GM12878 (cell line): ENCODE measurements at places on chromosomes 16 and 17.

GRCh38 chr17:72974605-72975232 is 117.8 kb downstream of the SLC39A11 start:
- DNase-seq, result no peak

DNA sequence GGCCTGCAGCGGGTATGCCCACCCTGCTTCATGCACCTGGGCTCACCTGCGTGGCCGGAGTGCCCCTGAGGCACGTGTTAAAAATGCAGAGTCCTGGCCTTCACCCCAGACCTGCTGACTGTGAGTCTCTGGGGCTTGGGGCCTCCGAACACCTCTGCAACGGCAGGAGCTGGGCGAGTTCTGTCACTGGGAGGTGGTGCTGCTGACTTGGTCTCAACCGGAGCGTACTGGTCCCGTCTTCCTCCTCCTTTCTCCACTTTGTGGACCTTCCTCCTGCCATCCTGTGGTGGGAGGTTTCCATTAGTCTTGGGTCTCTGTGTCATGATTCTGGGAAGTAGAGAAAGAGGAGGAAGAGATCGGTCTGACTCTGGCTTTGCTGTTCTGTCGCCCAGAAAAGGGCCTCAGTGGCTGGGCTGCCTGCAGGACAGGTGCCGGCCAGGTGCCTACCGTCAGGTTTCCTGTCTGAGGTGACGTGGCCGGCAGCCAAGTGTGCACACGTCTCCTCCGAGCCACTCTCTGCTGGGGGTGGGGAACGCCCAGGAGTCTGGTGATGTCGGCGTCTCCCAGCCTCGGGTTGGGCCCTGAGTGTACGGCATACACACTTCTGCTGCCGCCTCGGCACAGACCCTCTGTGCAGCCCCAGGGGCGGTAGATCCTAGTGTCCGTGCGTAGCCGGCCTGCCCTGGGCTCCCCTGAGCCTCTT is 6.9 kb downstream of the TSC2 start:
- DNase-seq, result no peak

GRCh38 chr16:19691161-19691711 is 26.8 kb downstream of the KNOP1 start:
- DNase-seq, result no peak

- no peak for DNase-seq
These were observed 34.9 kb downstream of the CMC2 start for GRCh38 chr16:80971819-80972218.

DNA sequence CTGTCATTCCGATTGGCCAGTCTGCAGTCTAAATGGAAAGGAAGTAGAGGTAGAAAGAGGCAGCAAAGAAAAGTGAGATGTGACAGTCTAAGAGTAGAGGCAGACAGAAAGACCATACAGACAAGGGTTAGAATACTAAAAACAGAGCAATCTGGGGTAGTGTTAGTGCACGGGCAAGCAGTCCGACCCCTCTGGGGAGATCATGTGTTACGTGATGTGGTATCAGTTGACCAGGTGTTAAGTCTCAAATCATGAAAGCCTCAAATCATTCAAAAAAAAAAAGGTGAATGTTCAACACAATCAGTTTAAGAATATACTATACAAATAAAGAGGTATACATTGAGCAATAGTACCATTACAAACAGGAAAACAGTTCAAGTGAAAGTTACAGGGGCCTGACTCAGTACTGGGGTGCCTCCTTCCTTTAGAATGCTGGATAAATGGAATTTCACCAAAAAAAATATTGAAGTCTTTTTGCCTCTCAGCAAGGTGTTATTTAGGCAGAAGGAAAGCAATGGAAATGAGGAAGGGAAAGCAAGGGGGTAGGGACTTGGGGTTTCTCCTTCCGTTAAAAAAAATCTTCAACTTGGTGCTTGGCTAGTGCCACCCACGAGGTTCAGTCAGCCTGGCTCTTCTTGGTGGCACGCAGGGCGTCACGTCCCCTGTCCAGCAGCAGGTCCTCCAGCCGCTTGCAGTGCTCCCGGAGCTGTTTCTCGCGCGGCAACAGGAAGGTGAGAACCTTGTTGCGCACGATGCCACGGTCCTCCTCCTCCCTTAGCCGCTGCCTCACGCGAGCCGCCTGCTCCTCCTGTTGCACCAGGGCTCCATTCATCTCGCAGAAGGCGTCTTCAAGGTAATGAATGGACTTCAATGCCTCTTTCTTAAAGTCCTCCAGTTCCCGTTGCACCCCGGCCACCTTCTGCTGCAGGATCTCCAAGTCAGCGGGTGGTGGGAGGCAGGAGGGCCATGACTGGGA is 616 bp downstream of the CCDC182 start:
- no peak for DNase-seq

- DNase-seq, result no peak
These were observed 5.9 kb downstream of the DPEP2 start for GRCh38 chr16:67993207-67994039.

- no peak for DNase-seq
These were observed 242.5 kb downstream of the BCAS3 start for GRCh38 chr17:60920107-60920506.

DNA sequence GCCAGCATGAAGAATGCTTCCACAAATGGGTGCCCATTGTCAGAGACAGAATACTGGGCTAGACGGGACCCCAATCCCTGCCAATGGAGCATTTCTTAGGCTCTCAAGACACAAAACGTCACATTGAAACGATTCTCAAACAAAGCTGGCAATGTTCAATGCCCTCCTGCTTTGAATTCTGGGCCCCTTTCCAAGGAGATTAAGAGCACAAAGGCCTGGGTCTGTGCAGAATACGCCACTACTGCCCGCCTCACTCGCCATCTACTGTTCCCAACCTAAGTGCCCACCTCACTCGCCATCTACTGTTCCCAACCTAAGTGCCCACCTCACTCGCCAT is 9.7 kb downstream of the CFAP20 start:
- DNase-seq, result no peak

DNA sequence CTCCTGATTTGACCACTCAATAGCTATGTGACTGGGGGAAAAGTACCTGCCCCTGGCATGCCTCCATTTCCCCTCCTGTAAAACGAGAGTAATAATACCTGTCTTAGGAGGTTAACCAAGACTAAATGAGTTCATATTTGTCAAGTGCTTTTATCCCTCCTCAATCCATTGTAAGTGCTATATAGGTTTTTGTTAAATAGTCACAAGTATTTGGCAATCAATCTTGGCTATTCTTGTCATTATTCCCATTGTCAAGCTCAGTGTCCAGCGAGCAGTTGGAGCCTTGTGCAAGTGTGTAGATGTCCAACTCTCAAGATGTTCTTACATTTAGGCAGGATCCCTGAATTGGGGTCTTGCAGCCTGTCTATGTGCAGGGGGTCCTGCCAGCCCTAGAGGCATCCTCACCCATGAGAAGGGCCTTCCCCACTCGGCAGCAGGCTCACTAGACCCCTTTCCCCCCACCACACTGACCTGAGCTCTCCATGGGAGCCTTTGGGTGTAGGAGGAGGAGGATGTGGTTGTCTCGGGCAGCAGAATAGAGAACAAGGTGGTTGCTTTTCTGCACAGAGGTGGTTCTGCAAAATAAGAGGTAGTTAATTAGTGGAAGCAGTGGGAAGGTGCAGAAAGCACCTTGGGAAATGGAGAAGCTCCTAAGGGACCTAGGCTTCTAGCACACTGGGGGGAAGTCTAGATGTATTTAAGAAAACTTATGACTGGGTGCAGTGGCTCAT is 18.0 kb downstream of the PIK3R6 start:
- DNase-seq, result no peak

DNA sequence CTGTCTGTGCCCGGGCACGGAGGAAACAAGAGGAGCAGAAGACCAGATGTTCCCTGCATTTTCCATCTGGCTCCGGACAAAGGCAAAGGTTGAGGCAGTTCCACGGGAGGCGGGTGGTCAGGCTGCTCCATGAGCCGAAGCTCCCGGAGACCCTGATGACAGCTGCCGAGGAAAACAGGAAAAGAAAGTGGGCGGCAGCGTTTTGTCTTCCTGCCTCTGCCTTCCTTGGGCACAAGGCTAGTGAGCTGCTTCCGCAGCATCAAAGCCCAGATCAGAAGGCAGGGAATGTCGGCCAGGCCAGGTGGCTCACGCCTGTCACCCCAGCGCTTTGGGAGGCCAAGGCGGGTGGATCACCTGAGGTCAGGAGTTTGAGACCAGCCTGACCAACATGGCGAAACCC is 16.2 kb downstream of the SLC43A2 start:
- DNase-seq, result no peak

DNA sequence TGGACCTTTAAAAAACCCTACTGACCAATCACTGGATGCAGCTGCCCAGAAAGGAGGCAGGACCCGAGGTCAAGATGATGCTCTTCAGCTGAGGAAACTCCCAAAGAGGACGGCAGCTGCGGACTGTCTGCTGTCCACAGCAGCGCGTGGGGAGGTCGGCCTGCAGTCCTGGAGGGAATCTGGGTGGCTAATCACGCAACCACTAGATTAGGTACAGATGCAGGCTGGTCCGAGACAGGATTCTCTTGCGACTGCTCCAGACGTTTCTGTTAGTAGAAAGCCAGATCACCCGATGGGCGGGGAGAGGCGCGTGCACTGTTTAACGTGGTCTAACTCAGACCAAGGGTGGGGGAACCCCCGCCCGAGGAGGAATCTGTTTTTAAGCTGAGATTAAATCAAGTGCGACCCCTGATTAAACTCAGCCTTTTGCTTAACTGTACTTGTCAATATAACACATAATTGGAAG is 8.8 kb downstream of the CTRB2 start:
- DNase-seq, result no peak

- no peak for DNase-seq
These were observed 40.7 kb upstream of the GPR139 start for GRCh38 chr16:20114356-20114755.

DNA sequence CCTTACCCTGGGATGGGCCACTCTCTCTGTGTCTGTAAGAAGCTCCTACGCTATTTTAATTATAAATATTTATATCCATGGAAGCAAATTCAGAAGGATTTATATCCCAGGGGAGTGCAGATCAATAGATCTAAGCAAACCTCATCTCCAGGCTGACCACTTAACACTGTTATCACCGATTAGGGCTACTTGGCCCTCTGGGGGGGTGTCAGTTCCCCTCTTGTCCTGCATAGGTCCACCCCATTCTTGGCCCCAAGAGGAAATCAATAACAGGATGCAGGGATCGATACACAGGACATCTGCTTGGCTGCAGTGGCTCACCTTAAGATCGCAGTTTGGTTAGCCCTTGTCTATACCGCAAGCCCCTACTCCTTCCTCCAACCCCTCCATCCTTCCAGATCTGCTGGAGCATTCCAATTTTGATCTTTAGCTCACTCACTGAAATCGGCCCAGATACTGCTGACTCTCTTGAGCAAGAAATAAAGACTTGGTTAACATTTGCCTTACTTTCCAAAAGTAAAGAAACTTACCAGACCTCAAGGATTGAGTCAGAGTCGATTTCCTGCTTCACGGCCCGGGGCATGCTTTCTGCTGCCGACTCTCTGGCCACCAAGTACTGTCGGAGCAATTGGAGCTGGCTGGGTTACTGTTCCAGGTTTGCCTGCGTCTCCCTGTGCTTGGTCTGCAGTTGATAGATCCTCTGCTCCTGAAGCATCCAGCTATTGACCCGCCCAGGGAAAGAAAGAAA is 112.3 kb upstream of the PMFBP1 start:
- no peak for DNase-seq

DNA sequence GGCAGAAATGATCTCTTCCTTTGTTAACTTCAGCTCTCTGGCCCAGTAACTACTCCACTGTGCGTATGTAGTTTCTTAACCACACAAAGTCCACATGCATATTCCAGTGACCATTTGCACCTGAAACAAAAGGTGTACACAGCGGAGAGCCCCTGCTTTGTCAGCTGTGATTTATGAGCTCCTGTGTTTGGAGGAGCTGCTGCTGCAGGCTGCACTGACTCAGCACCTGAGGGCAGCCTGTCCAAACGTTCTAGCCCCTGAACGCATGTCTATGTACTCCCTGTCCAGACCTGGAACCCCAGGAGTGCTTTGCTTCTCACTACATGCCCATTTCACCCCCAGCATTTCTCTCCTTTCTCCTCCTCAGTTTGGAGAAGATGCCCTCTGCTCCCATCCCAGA is 216.1 kb downstream of the ABCC12 start:
- no peak for DNase-seq

DNA sequence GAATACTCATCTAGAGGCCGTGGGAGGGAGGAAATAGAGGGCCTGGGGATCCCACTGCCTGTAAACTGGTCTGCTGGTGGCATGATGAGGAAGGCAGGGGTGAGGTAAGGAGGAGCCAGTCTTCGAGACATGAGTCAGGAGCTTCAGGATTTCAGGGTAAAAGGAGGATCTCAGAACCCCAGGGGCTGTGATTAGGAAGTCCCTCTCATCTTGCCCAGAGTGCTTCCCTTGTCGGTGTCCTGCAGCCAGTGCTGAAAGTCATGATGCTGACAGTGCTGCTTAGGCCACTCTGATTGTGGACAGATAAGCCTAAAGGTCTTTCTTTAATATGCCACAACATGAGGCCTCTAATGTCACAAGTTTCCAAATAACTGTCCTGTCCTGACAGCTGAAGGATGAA is 29.6 kb downstream of the COG4 start:
- no peak for DNase-seq

DNA sequence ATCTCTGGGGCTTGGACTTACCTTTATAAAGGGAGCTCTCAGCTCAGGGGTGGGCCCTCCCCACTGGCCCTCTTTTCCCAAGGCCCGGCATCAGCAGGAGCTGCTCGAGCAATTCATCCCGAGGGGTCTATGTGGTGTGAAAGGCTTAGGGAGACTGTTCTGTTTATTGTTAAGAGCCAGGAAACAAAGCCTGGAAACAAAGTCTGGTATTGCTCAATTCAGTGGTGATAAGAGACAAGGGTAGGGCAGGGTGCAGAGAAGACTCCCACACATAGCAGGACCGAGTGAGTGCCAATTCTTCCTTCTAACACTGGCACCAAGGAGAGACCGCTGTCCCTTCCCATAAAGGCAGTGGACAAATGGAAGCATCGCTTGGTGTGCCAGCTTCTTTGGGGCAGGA is 750.7 kb downstream of the KCNJ18 start:
- DNase-seq, result no peak

DNA sequence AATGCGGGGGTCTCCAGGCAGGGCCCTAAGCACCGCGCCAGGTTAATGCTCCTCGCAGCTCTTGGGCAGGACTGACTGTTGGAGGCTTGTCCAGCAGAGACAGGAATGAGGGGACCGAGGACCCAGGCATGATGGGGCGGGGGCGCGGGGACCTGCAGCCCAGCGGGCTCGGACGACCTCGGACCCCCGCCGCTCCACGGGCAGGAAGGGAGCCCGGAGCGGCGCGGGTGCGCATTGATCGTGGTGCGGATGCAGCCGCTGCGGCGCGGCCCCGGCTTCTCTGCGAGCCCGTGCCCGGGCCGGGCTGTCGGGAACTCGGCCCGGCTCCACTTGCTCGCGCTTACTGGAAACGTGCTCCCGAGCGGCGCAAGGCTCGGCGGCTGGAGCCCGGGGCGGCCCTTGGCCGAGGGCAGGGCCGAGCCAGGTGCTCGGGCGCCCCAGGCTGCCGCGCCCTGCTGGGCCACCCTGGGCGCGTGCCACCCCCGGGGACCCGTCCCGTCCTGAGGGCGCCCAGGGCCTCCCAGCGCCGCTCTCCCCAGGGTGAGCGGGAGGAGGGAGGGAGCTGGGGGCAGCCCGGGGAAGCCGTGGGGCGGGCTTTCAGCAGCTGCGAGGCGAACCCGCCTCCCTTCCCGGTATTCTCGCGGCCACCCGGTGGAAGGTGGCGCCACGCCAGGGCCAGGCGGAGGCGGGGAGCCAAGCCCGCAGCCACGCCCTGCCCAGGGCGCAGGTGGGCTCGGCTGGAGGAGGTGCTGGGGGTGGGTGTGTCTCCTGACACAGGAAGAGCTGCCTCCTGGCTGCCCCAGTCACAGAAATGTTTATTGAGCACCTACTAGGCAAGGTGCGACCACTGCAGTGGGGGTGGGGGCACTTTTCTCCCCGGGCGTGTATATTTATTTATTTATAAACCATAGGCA is 45.9 kb downstream of the SOCS3 start:
- DNase-seq, result peak; percentile 45

- no peak for DNase-seq
These were observed 121.3 kb upstream of the GSE1 start for GRCh38 chr16:85491798-85492294.
